ENCODE measurements at places on chromosomes 3 and 15. TPM values are rescaled to one million over a fixed set of nuclear protein-coding genes. Genes with fewer than 3 reads are reported as not detected.

GRCh38 chr3:155131104-155131503 is 51.0 kb downstream of the MME start:
- peak; percentile 74 for DNase-seq

GRCh38 chr3:73018790-73019441 is 22.3 kb downstream of the PPP4R2 start:
- no peak for DNase-seq

DNA sequence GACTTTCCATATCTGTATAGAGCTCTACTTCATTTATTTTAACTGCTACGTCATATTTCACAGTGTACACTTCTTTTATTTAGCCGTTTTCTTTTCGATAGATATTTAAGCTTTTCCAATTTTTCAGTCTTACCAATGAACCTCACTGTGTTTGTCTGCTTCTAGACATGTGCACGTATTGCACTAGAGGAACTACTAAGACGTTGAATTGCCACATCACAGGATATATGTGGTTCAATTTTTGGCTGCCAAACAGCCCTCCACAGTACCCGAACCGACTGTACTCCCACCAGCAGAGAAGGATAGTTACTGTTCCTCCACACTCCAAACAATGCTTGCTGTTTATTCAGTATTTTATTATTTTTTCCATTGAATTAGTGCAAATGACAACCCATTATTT is 2.0 kb downstream of the NR1I2 start:
- no peak for DNase-seq

- no peak for DNase-seq
Measured at GRCh38 chr3:55501905-55502304, 14.8 kb upstream of the WNT5A start.

GRCh38 chr3:25854635-25855034 is 64.7 kb downstream of the OXSM start:
- DNase-seq, result peak; percentile 23

GRCh38 chr3:115562636-115563267 is 60.6 kb upstream of the GAP43 start:
- DNase-seq, result no peak

DNA sequence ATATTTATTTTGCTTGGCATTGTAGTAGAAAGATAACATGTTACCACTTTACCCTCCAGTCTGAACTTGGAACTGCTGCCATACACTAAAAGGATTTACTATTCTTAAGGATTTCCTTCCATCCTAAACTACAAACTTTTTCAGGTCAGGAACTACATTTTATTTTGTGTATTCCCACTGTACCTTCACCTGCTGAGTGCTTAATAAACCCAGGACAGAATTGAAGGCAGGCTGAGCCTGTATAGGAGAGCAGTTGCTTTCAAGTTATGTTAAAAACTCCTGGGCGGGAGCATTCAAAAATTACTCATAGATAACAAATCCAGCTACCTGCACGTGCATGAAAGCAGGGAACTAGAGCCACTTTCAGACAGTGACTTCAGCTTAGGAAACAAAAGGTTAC is 58.3 kb downstream of the CACNA1D start:
- DNase-seq, result peak; percentile 11

- DNase-seq, result no peak
Measured at GRCh38 chr3:42906070-42906847, at the start of gene ZNF662. ZNF662 (plus strand) TSS chr3:42906142; CDS start chr3:42908115, 1,973 bp downstream.

Gene GPR62
- not detected for total RNA-seq

Gene GP9
- not detected for total RNA-seq

Gene TMEM40
- not detected for total RNA-seq

Gene ZNF280D
- total RNA-seq, result 0.87 TPM

Gene ACKR4
- 1.8 TPM for total RNA-seq

Gene HYAL1
- total RNA-seq, result 34.3 TPM

Gene SNX22
- 7.7 TPM for total RNA-seq
